ENCODE measurements at places on chromosomes 11 and 22.

DNA sequence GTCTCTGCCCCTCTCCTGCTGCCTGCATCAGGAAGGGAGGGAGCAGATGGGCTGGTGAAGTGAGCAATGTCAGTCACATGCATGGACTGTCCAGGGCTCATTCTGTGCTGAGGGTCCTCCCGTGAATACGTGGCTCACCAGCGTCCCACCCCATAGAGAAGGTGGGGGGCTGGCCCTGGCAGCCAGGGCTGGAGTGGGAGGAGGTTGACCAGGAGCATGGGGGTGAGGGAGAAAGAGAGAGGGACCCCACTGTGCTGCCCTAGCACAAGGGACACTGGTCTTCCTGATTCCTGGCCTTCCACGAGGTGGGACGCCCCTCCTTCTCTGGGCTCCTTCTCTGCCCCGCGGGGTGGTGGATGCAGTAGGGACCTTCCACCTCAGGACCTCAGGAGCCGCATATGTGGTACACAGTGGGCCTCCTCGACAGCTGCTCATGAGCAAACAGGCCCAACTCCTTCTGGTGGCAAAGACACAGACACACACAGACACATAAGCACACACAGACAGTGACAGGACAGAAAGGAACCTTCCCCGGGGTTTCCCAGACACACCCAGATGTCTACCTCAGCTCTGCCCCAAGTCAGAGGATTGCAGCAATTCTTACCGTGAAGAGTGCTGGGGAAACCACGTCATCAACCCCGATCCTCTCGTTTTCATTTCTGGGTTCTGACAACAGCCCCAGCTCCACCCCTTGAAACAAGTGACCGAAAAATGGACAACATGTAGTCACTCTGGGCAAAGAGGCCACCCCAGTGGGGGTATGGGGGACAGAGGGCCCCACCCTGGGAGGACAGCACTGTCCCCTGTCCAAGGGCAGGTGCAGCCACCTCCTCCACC, 3.6 kb upstream of the APOBEC3A start:
- DNase-seq: peak; percentile 70

GRCh38 chr22:35274154-35274871, 17.0 kb downstream of the HMGXB4 start:
- no peak for DNase-seq

DNA sequence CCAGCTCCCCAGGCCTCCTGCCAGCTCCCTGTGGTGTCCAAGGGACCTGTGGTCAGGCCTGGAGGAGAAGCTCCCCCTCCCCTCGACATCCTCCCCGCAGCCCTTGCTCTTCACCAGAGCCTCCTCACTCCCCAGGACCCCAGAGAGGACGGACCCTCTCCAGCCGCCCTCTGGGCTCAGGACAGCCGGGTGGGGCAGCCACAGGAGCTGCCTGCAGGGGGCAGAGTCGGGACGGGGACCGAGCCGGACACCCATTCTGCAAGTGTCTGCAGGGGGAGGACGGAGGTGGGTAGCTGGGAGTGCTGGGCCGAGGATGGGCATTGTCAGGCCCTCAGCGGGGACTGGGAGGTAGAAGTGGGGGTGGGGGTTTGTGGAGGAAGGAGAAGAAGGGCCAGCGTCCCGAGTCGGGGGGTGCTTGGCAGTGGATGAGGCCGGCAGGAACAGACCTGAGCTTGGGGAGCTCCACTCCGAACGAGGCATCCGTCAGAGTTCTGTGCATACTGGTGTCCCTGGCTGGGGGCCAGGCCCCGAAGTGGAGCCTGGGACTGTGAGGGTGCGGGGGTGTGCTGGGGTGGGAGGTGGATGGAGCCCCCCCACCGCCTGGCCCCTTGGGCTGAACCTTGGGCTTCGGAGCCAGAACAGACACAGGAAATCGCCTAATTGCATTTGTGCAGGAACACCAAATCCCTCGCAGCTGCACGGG, 15.2 kb downstream of the PRR33 start:
- DNase-seq: no peak

- DNase-seq: no peak
These were observed 1281.8 kb upstream of the TENM4 start for GRCh38 chr11:80722629-80723028.

DNA sequence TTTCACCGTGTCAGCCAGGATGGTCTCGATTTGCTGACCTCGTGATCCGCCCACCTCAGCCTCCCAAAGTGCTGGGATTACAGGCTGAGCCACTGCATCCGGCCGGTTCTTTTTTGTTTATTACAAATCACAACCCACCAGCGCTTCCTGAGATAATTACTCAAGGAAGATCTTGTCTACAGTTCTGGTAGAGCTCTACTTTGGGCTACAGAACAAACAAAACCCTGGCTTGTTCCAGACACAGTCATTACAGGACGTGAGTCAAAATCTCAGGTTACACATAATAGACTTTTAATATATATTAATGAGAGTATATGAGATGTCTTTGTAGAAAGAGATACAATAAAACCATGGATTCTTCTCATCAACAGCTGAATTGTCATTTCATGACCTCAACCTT, 42.8 kb upstream of the NUP50 start:
- no peak for DNase-seq

- DNase-seq: no peak
These were observed 209.2 kb upstream of the SEZ6L start for GRCh38 chr22:25959818-25960774.

DNA sequence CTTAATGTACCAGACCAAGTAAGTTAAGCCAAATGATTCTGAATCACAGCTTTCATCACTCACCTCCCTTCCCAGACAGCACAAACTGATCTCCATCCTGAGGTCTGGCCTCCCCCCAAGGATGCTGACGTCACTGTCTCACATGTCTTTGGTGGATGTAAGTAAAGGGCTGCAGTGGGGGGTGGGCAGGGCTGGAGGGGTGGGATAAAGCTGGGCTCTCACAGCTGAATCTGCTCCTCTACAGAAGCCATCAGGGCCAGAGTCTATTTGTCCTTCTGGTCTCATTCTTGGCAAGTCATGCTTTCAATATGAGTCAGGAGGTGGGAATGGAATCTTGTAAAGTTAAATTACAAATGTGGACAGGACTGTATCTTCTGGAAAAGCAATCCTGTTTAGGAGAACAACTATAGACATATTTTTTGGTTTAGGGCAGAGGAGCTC, 32.7 kb downstream of the P4HA3 start:
- no peak for DNase-seq

- DNase-seq: peak; percentile 54
These were observed 52.4 kb downstream of the CACNA1I start for GRCh38 chr22:39622881-39623367.

GRCh38 chr11:117978991-117979390, 7.2 kb upstream of the IL10RA start:
- no peak for DNase-seq

GRCh38 chr11:126059238-126059781, 3.4 kb downstream of the CDON start:
- DNase-seq: no peak

DNA sequence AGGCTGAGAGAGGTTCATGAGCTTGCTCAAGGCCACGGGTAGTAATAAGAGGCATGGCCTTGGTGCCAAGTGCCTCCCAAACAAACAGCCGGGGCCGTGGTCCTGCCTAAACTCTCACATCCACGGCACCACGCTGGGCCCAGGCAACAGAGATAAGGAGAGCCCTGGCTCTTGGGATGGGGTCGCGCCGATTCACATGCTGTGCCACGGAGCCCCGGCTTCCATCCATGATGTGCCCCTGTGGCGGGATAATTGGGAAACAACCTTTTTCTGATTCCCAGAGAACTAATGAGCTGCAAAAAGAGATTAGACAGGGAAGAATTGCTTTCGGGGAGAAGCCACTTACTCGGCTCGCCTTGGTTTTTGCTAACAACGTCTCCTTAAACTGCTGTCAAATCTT, 22.0 kb downstream of the TP53AIP1 start:
- no peak for DNase-seq

DNA sequence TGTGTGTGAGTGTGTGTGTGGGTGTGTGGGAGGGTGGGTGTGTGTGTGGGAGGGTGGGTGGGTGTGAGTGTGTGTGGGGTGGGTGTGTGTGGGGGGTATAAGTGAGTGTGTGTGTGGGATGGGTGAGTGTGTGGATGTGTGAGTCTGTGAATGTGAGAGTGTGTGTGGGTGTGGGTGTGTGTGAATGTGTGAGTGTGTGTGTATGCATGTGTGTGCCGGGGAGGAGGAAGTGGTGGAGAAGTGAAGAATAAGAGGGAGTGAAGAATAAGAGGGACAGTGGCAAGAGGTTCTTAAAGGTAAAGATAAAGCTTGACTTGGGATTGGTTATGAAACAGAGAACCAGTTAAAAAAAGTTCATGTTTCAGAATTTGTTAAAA, 54.0 kb downstream of the PRR5L start:
- DNase-seq: no peak

DNA sequence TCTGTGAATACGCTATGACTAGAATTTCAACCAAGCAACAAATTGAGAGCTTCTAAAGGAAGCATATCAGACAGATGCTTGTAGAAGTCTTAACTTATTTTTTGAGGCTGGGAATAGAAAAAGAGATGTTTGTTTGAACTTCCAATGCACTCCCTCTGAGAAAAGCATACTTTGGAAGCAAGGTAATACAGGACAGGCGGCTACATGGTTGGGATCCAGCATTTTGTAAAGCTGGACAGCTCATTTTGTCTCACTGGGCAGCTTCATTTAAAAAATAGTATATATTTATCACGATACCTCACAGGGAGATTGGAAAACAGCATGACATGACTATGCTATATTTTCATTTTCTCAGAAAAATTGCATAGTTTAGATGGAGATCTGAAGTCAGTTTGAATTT, 821.3 kb upstream of the API5 start:
- DNase-seq: no peak

GRCh38 chr11:131816051-131816450, 445.6 kb downstream of the NTM start:
- no peak for DNase-seq

DNA sequence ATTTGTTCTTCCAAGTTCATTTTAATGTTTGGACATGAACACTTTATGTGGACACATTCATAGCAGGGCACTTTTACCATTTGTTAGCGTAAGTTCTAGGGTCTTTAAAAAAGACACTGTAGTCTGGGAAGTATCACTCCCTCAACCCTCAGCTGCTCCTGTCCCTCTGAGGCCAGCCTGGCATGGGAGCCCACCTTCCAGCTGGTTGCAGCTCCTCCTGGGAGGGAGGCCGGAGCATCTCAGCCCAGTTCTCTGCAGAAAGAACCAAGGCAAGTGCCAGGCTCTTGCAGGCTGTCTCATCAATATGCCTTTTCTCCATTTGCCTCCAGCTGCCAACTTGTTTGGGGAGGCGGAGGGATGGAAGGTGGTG, 150.6 kb downstream of the OPCML start:
- DNase-seq: no peak

- no peak for DNase-seq
These were observed 69.7 kb upstream of the LMO1 start for GRCh38 chr11:8333376-8333775.

DNA sequence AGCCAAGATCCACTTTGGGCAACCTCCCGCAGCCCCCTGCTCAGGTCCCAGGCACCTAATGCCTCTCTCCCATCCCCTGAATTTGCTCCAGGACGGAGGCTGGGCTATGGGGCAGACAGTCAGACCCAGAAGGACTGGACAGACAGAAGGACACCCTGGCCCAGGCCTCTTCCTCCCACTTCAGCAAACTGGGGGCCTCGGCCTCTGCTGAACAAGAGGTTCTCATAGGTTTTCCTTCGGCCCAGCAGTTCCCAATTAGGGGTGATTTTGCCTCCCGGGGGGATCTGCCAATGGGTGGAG, 3.7 kb downstream of the SPI1 start:
- no peak for DNase-seq

DNA sequence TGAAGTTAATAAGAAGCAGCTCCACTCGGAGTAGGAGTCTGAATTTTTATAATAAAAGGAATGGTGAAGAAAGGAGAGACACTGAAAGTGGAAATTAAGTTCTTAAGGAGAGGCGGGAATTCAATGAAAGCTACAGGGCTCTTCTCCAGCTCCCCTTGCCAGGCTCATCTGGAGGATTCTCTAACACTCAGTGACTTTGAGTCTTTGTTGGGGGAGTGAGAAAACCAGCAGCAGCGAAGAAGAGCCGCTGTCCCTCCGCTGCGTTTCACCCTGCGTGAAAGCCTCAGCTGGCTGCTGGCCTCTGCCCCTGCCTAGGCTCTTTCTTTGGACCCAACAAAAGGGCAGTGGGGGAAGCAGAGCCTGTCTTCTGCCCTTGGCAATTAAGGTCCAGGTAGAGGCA, 113.0 kb downstream of the NTM start:
- no peak for DNase-seq

GRCh38 chr11:69122326-69122629, 33.5 kb upstream of the SMIM38 start:
- DNase-seq: no peak

- no peak for DNase-seq
These were observed 66.7 kb downstream of the BID start for GRCh38 chr22:17707526-17707925.
